ENCODE measurements at places on chromosomes 13 and 19. TPM values are rescaled to one million over a fixed set of nuclear protein-coding genes. Genes with fewer than 3 reads are reported as not detected.

Gene PCDH8
- not detected for total RNA-seq

DNA sequence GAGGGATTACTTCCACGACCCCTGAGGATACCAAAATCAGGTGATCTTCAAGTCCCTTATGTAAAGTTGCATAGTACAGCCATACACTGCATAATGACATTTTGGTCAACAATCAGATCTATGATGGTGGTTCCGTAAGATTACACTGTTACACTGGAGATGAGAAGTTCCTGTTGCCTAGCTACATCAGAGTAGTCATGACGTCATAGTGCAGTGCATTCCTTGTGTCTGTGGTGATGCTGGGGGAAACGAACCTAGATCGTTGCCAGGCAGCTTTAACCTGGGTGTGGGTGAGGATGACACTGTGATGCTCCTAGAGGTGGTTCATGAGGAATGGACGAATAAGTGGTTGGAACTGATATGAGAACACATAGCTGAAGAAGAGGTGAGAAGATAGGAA, 9.1 kb downstream of the ZNF610 start:
- DNase-seq, result no peak

Gene AMER2
- total RNA-seq, result not detected

DNA sequence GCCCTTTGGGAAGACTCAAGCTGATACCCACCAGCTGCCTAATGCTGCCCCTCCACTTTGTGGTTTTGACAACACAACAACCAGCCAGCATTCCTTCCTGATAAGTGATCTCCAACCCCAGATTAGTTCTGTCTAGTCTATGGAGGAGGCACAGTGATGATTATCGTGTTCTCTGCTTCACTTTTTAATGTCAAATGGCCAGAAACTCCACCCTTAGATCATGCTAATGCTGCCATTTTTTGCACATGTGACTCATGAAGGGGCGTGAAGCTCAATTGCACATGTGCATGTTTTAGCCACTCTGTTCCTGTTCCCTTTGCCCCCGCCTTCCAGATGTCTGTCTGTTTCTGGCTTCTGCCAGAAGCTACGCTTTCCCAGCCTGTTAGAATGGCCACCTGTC, 199.8 kb downstream of the COG6 start:
- DNase-seq, result no peak

DNA sequence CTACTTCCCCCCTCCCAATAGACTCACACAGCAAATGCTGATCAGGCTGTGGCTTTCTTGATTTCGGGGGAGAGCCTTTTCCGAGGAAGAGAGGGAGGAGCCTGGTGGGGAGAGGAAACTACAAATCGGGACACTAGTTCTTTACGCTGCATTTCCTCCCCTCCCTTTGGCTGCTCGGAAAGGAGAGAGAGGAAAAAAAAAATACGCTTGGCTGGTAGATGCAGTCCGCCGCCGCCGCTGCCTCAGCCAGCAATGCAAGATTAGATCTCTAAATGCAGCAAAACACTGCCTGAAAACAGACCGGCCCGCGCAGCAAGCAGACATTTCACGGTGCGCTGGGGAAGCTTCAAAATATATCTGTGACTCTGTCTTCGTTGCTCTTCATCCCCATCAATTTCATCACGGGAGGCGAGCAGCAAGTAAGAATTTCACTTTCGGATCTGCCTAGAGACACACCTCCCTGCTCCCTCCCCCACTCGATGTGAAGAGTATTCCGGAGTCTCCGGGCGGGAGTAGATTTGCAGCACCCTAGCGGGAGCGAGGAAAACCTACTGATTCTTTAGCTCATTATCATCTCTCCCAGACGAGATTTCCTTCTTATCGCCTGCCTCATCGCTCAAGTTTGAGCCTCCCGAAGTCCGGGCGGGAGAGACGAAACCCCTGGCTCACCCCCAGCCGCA, at the start of gene PCDH17:
Gene PCDH17 (plus strand): TSS at position 149 of the 680 bp plus-strand sequence. CDS start 803 bp downstream, outside the sequence.
- DNase-seq, result no peak

Gene RFXAP
- total RNA-seq, result 5.7 TPM

- DNase-seq, result no peak
These were observed 290.1 kb upstream of the TSHZ3 start for GRCh38 chr19:31639306-31639705.

Gene ZNF442
- 5.2 TPM for total RNA-seq

Gene FCER2
- total RNA-seq, result 0.57 TPM

Gene DUS3L
- 56.3 TPM for total RNA-seq

GRCh38 chr13:42892760-42893159, 99.3 kb downstream of the EPSTI1 start:
- DNase-seq, result no peak

- DNase-seq, result no peak
These were observed 6.5 kb downstream of the SYCE2 start for GRCh38 chr19:12912571-12912970.

- no peak for DNase-seq
These were observed 118.7 kb upstream of the SOX1 start for GRCh38 chr13:111948281-111948680.

DNA sequence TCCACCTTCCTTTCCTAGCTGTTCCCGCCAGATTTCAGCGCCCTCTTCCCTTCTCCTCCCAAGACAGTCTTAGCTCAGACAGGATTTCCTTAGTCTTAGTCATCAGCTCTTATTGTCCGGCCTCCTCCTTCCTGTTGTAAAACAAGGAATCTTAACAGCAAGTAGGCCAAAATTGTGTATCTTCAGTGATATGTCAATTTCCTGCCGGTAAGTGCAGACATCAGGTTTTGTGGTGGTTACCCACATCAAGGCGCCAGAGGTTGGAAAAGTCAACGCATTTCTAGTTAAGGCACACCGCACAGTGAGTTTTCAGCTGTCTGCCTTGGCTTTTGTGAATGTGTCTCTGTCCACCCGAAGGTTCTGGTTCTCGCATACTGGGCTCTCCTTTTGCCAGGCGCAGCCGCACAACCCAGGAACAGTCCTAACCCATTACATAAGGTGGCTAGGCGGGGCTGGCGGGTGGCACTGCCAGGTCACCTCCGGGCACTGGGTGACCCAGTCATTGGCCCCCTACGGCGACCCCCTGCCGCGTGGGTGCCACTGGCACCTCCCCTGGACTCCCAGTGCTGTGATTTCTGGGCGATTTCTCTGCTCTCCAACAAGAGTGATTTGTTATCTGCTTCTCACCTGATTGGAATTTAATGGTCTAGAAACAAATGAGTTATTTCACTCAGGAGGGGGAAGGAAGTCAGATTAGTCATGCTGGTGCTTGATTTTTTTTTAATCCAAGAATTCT, 12.9 kb downstream of the COL4A2 start:
- peak; percentile 71 for DNase-seq

GRCh38 chr13:29946093-29946492, 95.7 kb upstream of the UBL3 start:
- DNase-seq, result no peak

- no peak for DNase-seq
These were observed 647 bp upstream of the ELF1 start for GRCh38 chr13:41019578-41020347.

- DNase-seq, result no peak
These were observed 42.7 kb downstream of the ARHGAP35 start for GRCh38 chr19:46903458-46903857.

DNA sequence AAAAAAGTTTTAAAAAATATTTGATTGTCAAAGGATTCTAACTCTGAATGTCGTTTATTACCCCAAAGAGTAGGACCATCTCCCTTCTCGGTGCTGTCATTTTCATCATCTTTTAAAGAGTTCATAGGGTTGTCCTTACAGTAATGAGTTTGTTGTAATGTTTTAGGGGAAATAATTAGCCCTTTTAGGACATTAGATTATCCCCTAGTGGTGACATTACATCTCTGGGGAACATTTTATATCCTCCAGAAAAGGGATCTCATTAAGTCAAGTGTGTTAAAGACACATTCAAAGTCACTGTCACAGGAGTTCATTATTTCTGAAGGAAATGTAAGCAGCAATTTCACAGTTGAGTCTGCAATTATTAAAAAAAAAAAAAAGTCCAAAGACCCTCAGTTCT, 99.3 kb upstream of the GJB6 start:
- no peak for DNase-seq

DNA sequence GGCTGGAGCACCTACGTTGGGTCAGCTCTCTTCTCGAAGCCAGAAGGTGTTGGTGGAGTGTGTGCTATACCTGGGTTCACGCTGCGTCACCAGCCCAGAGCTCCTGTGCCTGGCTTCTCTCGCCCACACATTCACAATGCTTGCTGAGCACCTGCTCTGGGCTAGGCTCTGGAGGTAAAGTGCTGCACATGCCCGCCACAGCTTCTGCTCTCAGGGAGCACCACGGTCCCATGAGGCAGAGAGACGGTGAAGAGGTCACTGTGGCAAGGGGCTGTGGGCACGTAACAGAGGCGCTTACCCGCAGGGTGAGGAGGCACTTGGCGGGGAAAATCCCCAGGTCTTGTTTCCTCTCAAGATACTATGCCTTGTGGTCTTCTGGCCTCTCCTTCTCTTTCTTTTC, 174.2 kb downstream of the TEX29 start:
- DNase-seq, result no peak

DNA sequence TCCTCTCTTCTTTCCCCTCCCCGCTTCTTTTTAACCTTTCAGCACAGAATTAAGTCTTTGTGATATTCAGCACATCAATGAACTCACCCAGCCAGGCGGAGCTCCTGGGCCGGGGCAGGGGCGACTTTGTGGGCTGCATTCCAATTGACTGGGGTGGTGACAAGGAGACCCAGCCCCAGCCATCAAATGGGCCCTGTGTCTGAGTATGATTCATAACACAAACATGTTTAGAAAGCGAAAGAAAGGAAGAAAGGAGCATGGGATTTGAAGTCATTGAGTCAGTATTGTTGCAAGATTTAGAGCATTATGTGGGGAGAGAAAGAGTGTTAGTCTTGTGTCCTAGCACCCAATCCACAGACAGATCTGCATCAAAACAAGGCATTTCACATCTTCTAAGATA, 185.3 kb downstream of the LHFPL6 start:
- DNase-seq, result no peak

GRCh38 chr13:44921931-44922758, 67.1 kb downstream of the NUFIP1 start:
- no peak for DNase-seq

Gene F2RL3
- not detected for total RNA-seq

Gene ZNF681
- 5.8 TPM for total RNA-seq

GRCh38 chr19:17519967-17520366, 8.5 kb downstream of the PGLS start:
- no peak for DNase-seq

Gene ZNF266
- total RNA-seq, result 31.9 TPM

DNA sequence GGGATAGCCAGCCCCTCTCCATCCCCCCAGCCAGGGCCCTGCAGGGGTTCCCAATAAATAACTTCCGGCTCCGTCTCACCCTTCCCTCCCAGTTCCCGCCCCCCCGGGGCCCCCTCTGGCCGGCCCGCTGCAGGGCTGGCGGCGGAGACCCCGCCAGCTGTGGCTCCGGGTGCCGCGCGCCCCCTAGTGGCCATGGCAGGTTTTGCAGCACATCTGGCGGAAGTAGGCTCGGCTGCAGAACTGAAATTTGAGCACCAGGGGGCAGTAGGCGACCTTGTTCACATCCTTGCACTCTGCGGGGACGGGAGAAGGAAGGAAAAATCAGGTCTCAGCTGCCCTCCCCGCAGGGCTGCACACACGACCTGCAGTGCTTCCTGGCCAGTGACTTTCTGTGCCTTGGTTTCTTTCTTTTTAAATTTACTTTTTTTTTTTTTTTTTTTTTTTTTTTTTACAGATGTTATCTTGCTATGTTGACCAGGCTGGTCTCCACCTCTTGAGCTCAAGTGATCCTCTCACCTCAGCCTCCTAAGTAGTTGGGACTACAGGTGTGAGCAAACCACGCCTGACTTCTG, 3.6 kb upstream of the MYO1F start:
- peak; percentile 88 for DNase-seq

DNA sequence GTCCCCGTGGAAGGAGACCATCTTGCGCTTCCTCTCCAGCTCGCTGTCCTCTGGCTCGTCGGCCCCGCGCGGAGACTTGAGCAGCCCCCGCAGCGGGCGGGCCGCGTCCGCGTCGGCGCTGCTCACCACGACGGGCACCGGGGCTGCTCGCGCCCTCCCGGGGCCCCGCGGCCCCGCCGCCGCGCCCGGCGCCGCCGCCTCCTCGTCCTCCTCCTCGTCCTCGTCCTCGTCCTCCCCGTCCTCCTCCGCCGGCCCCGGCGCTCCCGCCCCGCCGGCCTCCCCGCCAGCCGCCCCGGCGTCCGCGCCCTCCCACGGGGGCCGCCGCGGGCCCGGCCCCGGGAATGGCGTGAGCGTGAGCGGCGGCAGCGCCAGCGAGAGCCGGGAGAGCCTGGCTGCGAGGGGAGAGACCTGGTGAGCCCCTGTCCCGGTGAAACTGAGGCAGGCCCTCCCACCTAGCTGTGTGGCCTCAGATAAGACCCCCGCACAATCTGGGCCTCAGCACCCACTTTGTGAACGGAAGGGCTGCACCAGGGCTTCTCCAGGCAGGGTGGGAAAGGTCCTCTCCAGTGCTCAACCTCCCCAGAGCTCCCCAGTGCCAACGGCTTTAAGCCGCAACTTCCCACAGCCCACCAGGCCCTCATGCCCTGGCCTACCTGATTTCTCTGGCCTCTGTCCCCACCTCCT, 17.8 kb downstream of the LMTK3 start:
- no peak for DNase-seq

GRCh38 chr13:61406275-61406674, 9.4 kb downstream of the PCDH20 start:
- no peak for DNase-seq

GRCh38 chr13:98557937-98558792, 18.7 kb downstream of the STK24 start:
- DNase-seq, result no peak

Gene LGALS7B
- not detected for total RNA-seq

DNA sequence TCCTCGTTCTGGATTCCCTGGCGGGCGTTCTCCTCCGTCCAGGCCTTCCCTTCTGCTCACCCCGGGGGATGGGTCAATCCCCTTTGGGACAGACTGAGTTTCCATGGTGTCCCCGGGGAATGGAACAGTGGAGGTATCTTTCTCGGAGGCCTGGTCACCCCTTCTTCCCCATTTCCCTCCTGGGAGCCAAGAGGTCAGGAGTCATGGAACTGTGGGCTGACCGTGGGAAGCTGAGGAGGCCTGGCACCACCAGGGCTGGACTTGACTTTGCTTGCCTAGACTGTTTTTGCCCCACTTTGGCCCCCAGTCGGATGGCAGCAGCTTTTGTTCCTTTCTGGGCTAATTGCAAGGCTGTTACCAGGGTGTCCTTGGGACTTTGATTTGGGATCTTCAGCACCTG, 2.0 kb downstream of the NACC1 start:
- no peak for DNase-seq

GRCh38 chr13:42394711-42395085, 122.7 kb downstream of the AKAP11 start:
- no peak for DNase-seq

Gene PSG2
- not detected for total RNA-seq

GRCh38 chr19:28196101-28196500, 1016.9 kb downstream of the UQCRFS1 start:
- DNase-seq, result no peak

- no peak for DNase-seq
These were observed 25.7 kb upstream of the IGFL4 start for GRCh38 chr19:46066471-46066870.

DNA sequence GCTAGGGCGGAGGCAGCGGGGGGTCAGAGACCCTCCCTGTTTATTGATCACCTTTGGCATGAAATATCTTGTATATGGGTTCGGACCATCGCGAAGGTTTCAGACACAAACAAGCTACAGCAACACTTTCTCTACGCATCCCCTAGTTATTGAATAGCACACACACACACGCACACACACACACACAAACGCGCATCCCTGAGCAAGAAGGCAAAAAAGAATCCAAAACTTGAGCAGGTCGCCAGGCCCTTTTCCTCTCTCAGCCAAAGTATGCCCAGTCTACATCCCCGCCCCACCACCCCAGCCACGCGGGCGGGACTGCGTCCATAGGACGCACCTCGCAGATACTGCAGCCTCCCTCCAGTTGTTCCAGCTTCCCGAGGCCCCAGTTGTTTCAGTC, 16.0 kb downstream of the POU4F1 start:
- DNase-seq, result no peak
